ENCODE measurements at places on chromosomes 2 and 18. TPM values are rescaled to one million over a fixed set of nuclear protein-coding genes. Genes with fewer than 3 reads are reported as not detected.

GPR155 gene
- 17.6 TPM for total RNA-seq

GRCh38 chr2:7007488-7007845, 90.3 kb downstream of the RNF144A start:
- H3K27me3 ChIP-seq, result no peaks in the 10 kb centered on the region
- peaks cover 39% of the 10 kb centered on the region for H3K4me1 ChIP-seq
- H3K4me3 ChIP-seq, result no peak overlapping the region
- no peak overlapping the region for H3K27ac ChIP-seq
- no peaks in the 10 kb centered on the region for H3K36me3 ChIP-seq

GRCh38 chr2:37457401-37457901, 113.0 kb downstream of the QPCT start:
- no peaks in the 10 kb centered on the region for H3K27me3 ChIP-seq
- no peak overlapping the region for H3K27ac ChIP-seq
- H3K36me3 ChIP-seq, result no peaks in the 10 kb centered on the region
- no peak for DNase-seq
- no peak overlapping the region for H3K4me3 ChIP-seq

- no peak overlapping the region for H3K27ac ChIP-seq
- H3K36me3 ChIP-seq, result peaks cover 49% of the 10 kb centered on the region
- no peak overlapping the region for H3K4me3 ChIP-seq
- no peaks in the 10 kb centered on the region for H3K27me3 ChIP-seq
- H3K4me1 ChIP-seq, result no peaks in the 10 kb centered on the region
Measured at GRCh38 chr2:99715956-99716355, 226.1 kb upstream of the REV1 start.

GRCh38 chr2:119483395-119483753, 40.9 kb downstream of the SCTR start:
- H3K4me1 ChIP-seq, result no peaks in the 10 kb centered on the region
- no peaks in the 10 kb centered on the region for H3K36me3 ChIP-seq
- H3K4me3 ChIP-seq, result no peak overlapping the region
- DNase-seq, result no peak
- peaks cover 2% of the 10 kb centered on the region for H3K27me3 ChIP-seq
